ENCODE measurements at places on chromosomes 7 and 10. TPM values are rescaled to one million over a fixed set of nuclear protein-coding genes. Genes with fewer than 3 reads are reported as not detected.
A peak's percentile ranks its signal among the peaks of the same experiment; 100 is the strongest.

DNA sequence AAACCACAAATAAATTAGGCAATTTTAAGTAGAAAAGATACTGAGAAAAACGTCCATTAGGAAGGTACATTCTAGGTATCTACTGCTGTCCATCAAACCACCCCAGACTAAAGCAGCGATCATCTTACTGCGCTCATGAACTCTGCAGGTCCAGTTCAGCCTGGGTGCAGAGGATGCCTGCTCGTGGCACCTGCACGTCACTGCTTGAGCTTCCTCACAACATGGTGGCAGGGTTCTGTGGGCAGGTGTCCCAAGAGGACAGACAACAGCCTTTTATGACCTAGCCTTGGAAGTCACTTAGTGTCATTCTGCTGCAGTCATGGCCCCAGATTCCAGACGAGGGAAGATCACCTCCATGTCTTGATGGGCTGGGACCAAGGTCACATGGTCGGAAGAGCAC lies 93.4 kb downstream of the MICALL2 start:
- H3K36me3 ChIP-seq = no peaks in the 10 kb centered on the region
- H3K4me1 ChIP-seq = no peaks in the 10 kb centered on the region
- no peaks in the 10 kb centered on the region for H3K27me3 ChIP-seq
- H3K4me3 ChIP-seq = no peak overlapping the region

DNA sequence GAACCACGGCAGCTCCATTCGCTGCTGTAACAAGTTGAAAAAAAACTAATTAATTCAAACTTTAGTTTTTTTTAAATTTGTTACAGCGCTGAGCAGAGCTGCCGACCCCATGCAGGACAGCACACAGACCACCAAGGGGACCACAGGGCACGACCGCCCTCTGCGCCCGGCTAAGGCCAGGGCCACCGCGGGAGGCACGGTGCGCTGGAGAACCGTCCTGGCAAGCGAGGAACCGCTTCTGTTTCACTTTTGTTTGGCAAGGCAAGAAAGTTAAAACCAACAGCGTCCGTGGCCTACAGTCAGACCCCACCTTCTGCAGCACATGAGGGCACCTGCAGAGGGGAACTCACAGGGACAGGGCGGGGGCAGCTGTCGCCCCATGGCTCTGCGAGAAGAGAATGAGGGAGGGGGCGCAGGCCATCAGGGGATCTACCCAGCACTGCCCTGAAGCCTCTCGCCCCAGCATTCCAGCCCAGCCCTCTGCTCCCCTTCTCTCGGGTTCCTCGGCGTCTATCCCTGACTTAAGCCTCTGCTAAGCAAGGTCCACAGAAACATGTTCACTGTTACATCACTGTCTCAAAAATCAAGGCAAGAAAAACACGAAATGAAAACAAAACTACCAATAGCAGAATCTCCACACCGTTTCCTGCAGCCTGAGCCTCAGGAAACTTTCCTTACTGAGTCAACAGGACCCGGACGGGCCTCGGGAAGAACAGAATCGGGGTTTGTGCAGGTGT lies 204.4 kb downstream of the DIP2C start:
- no peaks in the 10 kb centered on the region for H3K27me3 ChIP-seq
- H3K27ac ChIP-seq = peak overlapping the region; percentile 93
- H3K4me1 ChIP-seq = peaks cover 38% of the 10 kb centered on the region
- H3K36me3 ChIP-seq = peaks cover 5% of the 10 kb centered on the region
- no peak for DNase-seq
- H3K4me3 ChIP-seq = peak overlapping the region; percentile 37

DNA sequence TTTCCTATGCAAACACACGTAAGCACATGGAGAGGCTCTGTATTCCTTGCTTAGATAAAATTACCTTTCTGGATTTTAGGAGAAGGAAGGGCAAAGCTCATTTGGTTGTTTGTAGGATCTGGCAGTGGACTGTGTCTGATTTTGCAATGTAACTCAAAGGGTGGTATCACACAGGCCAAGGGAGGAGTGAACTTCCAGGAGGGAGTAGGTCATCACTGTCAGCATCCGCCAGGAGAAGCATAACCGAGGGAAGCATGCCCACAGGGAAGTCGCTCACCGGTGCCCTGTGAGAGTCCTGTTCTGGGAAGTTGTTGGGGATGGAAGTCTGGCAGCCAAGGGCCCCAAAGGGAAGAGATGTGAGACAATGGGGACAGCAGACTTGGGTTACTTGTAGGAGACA lies 74.4 kb downstream of the CFAP58 start:
- H3K27ac ChIP-seq = no peak overlapping the region
- H3K36me3 ChIP-seq = no peaks in the 10 kb centered on the region
- no peaks in the 10 kb centered on the region for H3K4me1 ChIP-seq
- no peak overlapping the region for H3K4me3 ChIP-seq
- no peak for DNase-seq

DNA sequence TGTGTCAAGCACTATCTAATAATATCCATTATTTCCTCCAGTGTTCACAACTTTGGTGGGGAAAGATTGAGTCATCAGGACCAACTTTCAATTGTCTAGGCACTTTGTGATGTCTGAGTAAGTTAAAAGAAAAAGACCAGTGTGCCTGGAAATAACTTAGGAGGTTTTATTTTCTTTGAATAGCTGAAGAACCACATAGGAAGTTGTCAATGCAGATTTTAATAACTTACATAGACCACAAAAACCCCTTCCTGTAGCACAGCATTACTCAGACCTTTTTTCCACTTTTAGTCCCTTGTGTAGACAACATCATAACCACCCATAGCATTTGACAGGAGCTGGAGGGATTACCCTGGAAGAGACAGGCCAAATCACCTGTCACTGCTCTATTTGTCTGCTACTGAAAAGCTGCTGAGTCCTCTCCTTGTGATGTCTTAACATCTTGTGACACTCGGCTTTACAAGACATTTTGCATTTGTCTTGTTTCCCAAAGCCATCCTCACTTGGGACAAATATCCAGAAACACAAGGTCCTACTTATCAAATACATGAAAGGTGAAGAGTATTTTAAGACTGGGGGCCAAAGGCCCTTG lies 241.5 kb upstream of the PTER start:
- no peaks in the 10 kb centered on the region for H3K36me3 ChIP-seq
- DNase-seq = no peak
- H3K4me1 ChIP-seq = no peaks in the 10 kb centered on the region
- H3K27me3 ChIP-seq = no peaks in the 10 kb centered on the region

GRCh38 chr10:15084502-15084922 lies 4.1 kb downstream of the ACBD7 start:
- peaks cover 24% of the 10 kb centered on the region for H3K4me1 ChIP-seq
- H3K4me3 ChIP-seq = peak overlapping the region; percentile 51
- H3K27ac ChIP-seq = peak overlapping the region; percentile 31
- no peak for DNase-seq
- H3K27me3 ChIP-seq = no peaks in the 10 kb centered on the region
- H3K36me3 ChIP-seq = no peaks in the 10 kb centered on the region

DNA sequence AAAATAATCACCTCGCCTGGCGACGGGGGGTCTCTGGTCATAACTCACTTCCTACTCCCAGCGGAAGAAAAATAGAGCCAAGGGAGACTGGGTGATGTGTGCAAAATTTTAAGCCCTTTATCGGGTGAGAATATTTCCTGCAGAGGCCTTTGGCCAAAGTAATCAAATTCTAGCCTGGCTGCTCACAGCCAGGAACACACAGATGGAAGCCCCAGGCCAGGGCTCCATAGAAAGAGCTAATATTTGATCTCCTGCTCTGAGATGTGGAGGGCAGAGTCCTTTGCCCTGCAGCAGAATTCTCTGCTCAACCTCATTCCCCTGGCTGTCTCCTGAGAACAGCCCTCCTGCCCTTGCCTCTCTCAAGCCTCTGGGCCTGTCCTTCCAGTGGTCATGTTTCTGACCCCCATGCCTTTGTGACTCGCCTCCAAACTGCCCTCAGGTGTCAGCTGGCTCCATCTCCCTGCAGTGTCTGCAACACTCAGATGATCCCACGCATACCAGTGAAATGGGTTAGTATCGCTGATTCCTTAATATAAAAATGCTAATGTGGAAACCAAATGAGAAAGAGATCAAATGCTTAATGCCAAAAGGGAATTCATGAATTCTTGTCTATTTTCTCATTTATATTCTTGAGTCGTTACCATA lies 34.5 kb downstream of the FRMD4A start:
- H3K36me3 ChIP-seq = no peaks in the 10 kb centered on the region
- H3K4me1 ChIP-seq = peaks cover 12% of the 10 kb centered on the region
- no peak overlapping the region for H3K4me3 ChIP-seq
- peak; percentile 87 for DNase-seq
- no peak overlapping the region for H3K27ac ChIP-seq
- H3K27me3 ChIP-seq = no peaks in the 10 kb centered on the region

DNA sequence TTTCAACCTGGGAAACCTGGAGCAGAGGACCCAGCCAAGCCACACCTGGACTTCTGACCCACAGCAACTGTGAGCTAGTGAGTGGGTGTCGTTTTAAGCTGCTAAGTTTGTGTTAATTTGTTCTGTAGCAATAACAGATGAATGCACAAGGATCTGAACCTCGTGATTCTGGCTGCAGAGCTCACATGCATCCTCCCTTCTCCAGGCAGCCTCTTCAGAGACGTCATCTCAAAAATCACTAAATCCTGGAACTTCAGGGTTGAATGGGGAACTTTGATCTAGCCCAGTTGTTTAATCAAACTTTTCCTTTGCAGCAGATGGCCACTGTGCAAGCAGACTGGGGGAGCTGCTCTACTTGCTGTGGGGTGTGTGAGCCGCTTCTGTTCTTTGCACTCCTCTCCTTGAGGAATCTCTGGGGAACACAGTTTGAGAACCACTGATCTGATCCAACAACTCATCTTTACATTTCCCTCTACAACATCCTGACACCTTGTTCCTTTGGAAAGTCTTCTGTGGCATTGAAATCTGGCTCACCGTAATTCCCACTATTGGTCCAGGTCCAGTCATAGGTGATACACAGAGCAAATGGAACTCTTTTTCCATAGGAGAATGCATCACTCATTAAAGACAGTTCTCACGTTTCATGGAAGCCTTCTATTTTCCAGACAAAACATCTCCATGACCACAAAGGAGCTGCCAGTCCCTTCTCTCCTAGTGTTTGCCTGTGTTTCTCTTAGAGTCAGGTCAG lies 90.3 kb downstream of the CHN2 start:
- no peaks in the 10 kb centered on the region for H3K36me3 ChIP-seq
- H3K27me3 ChIP-seq = no peaks in the 10 kb centered on the region
- no peak for DNase-seq
- no peaks in the 10 kb centered on the region for H3K4me1 ChIP-seq

- no peak overlapping the region for H3K4me3 ChIP-seq
- H3K27me3 ChIP-seq = no peaks in the 10 kb centered on the region
- H3K27ac ChIP-seq = no peak overlapping the region
- peaks cover 27% of the 10 kb centered on the region for H3K4me1 ChIP-seq
Observed at GRCh38 chr7:43585562-43585961, 2.7 kb downstream of the STK17A start.

DNA sequence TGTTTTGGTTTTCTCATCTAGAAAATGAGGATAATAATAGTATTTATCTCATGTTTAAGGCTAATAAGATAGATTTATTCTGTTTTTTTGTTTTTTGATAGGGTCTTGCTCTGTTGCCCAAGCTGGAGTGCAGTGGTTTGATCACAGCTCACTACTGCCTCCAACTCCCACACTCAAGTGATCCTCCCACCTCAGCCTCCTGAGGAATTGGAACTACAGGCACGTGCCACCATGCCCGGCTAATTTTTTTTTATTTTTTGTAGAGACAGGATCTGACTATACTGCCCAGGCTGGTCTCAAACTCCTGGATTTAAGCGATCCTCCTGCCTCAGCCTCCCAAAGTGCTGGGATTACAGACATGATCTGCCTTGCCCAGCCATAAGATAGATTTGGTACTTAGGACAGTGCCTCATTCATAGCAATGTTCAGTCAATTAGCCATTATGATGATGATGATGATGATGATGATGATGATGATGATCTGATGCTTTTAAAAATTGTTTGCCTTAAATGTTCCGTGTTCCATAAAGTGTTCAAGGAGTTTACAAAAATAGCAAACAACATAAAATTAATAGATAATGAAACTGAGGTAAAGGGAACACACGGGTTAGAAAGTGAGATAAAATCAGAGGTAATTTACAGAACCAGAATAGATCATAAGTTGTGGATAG lies 4.6 kb downstream of the WIPF3 start:
- DNase-seq = peak; percentile 45
- no peaks in the 10 kb centered on the region for H3K36me3 ChIP-seq
- H3K27me3 ChIP-seq = peaks cover 11% of the 10 kb centered on the region
- no peak overlapping the region for H3K27ac ChIP-seq

GRCh38 chr10:26488344-26488743 lies 50.2 kb downstream of the APBB1IP start:
- H3K4me3 ChIP-seq = no peak overlapping the region
- DNase-seq = no peak
- no peaks in the 10 kb centered on the region for H3K27me3 ChIP-seq
- H3K4me1 ChIP-seq = peaks cover 24% of the 10 kb centered on the region
- H3K27ac ChIP-seq = no peak overlapping the region

Gene PLXDC2
- total RNA-seq = 38.3 TPM

Gene PPP1R3A
- total RNA-seq = not detected

Gene SLC26A5
- total RNA-seq = not detected

Gene SEC61A2
- total RNA-seq = 8.2 TPM

All from esophagus muscularis mucosa (tissue), 4 donors.